ENCODE measurements at places on chromosomes 16 and 17.

- no peak for DNase-seq
These were observed 62.1 kb downstream of the PRKCA start for GRCh38 chr17:66364508-66364907.

- no peak for DNase-seq
These were observed 45.8 kb downstream of the VPS35L start for GRCh38 chr16:19601083-19601976.

DNA sequence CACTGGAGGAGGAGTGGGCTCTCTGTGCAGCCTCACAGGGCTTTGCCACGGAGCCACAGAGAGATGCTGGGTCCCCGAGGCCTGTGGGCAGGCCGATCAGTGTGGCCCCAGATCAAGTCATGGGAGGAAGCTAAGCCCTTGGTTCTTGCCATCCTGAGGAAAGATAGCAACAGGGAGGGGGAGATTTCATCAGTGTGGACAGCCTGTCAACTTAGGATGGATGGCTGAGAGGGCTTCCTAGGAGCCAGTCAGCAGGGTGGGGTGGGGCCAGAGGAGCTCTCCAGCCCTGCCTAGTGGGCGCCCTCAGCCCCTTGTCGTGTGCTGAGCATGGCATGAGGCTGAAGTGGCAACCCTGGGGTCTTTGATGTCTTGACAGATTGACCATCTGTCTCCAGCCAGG lies 3.9 kb downstream of the NXPH3 start:
- DNase-seq: no peak

GRCh38 chr16:63241497-63242028 lies 1205.3 kb upstream of the CDH8 start:
- DNase-seq: no peak

DNA sequence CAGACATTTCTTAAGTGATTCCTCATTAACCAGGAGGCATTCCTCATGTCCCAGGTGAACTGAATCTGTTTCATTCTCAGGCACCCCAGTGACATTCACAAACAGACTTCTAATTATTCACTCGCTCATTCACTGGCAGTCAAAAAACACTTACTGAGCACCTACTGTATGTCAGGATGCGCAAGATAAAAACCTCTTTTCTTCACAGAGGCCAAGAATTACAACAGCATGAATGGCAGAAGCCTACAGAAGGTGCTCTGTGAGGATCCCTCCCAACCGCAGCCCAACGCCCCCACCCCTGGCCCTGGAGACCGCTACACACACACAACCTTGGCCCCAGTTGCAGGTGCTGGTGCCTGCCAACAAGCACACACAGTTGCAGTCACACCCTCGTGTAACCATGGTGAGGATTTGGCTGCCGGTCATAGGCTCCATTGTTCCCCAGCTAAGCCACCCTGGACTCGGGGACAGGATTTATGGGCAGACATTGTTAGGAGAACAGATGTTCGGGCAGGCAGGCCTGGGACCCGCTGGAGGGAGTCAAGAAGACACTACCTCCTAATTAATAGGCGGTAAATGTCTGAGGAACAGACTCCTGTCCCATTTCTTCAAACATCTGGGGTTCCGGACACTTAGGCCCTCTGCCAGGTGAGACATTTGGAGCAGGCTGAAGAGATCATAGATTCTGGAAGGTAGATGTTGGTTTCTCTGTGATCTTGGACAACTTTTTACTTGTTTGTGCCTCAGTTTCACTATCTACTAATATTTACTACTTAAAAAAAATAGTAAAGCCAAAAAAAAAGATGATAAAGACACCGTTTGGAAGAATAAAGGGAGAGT lies 43.2 kb downstream of the CUEDC1 start:
- DNase-seq: no peak

- no peak for DNase-seq
These were observed 67.4 kb downstream of the SLC39A11 start for GRCh38 chr17:73025041-73025560.

DNA sequence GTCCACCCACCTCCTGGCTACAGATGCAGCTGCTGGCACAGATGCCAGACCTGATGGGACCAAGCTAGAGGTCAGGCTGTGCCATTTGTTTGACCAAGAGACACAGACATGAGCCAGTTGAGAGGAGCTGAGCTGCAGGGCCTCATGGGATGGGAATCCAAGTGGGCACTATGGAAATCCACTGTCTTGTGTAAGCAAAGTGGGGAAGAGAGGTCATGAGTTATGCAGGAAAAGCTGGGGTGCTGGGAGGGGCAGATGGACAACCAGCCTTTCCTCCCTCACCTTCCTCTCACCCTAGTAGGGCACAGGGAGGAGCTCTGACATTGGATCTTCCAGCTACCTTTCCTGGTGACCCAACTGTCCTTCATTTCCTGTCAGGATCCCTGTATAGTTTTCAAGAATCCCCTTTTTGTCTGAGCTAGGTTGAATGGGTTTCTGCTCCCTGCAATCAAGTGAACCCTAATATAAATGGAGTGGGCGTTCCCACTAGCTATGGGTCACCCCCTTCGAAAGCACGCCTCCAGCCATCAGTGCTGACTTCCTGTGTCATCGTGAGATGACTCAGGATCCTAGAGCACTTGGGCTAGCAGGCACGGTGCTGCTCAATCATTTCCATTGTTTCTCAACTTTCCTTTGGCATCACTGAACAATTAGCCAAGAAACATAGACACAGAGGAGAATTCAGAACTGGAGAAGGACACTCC lies 13.6 kb downstream of the ATPAF2 start:
- DNase-seq: no peak

GRCh38 chr17:58525239-58525638 lies 10.8 kb upstream of the MTMR4 start:
- no peak for DNase-seq

- no peak for DNase-seq
These were observed 53.8 kb downstream of the PECAM1 start for GRCh38 chr17:64336760-64337413.

- DNase-seq: no peak
These were observed 98.1 kb downstream of the WNT3 start for GRCh38 chr17:46720408-46720807.

DNA sequence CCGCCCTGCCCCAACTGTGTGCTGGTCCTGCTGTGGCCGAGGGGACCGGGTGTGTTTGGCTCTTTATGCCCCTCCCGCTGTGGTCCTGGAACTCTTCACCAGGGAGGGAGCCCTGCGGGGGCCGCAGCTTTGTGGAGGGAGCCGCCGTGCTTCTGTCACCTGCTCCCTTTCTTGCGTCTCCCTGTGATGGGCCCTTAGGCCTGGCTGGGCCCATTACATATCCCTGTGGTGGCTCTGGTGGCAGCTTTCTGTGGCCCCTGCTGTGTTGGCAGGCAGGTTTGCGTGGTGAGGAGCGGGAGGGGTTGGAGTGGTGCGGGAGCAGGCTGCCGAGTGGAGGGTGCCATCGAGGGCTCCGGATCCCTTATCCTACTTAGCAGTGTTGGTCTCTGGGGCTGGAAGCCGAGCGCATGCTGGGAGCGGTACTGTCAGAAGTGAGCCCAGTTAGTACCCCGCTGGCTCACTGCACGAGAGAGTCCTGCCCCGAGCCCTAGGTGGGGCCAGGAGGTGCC lies 60.4 kb downstream of the PDPK1 start:
- DNase-seq: no peak

DNA sequence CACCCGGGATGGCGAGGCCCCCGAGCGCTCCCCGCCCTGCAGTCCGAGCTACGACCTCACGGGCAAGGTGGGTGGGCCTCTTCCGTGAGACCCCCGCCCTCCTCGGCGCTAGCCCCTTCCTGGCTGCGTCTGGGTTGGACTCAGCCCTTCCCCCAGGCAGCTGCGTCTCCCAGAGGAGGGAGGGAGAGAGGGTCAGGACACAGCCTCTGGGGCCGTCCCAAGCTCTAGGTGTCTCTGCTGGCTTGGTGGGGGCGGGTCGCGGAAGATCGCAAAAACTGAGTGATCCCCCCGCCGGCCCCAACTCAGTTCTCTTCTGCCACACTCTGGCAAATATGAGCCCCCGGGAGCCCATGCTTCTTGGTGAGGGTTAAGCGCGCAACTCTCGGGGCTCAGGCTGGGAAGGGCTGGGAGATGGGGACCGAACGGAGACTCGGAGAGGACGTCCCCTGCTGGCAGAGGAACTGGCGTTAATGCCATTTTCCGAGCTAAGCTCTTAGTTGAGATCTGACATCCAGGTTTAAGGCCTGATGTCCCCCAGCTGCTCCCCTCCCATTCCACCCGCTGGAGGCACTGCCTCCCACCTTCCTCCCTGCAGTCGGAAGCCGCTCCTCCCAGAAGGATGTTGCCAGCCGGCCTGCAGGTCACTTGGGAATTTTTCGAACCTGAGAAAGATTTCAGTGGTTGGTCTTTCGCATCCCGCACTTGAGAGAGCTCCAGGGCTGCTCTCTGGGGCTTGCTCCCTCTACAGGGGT lies 419 bp downstream of the RAB37 start:
- DNase-seq: no peak

DNA sequence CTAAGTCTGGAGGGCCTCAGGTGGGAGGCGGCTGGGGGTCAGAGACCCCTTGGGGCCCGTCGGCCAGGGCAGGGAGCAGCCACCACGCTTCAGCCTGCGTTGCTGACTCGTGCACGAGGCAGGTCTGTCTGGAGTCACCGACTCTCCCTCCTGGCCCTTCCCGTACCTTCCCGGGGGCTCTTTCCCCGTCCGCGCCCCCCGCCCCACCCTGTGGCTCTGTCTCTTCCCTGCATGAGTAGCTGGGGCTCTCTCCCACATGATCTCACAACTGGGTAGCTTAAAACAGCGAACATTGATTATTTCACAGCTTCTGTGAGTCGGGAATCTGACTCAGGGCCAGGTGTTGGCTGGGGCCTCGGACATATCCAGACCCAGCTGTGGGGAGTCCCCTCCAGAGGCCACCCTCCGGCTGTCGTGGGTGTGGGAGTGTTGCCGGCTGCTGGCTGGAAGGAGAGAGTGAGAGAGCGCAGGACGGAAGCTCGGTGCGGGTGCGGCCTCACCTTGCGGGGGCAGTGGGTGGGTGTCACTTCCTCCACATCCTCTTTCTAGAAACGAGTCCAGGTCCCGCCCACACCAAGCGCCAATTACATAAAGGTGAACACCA lies 17.3 kb downstream of the BAHCC1 start:
- no peak for DNase-seq

DNA sequence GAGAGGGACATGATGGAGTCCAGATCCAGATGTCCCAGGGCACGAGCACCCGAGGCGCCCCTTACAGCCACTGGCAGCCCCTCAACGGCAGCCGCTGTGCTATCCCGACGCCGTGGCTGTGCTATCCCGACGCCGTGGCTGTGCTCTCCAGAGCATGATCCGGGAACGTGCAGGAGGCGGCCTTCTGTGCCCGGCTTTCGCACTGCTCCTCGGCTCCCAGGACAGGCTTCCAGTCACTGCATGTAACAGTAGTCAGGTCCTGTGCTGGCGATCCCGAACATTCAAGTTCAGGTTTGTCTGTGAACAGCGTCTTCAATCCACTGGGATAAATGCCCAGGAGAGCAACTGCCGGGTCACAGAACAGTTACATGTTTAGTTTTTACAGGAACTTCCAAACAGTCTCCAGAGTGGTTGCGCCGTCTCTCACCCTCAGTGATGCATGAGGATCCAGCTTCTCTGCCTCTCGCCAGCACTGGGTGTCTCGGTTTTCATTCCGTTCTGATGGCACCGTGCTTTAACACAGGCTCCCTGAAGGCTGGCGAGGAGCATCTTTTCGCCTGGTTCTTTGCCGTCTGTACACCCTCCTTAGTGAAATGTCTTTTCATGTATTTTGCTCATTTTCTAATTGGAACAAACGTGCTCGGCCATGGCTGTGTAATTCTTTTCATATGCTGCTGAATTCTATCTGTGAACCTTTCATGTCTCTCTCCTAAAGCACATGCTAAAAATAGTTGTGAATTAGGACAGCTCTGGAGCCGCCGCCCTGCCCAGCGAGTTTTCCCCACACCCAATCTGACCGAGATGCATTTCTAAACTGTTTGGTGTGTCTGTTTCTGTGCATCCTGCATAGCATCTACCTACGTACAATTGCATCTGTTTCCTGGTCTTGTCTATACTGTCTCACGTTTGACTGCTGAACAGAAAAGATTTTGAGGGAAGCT lies 72.6 kb upstream of the METRNL start:
- DNase-seq: no peak

DNA sequence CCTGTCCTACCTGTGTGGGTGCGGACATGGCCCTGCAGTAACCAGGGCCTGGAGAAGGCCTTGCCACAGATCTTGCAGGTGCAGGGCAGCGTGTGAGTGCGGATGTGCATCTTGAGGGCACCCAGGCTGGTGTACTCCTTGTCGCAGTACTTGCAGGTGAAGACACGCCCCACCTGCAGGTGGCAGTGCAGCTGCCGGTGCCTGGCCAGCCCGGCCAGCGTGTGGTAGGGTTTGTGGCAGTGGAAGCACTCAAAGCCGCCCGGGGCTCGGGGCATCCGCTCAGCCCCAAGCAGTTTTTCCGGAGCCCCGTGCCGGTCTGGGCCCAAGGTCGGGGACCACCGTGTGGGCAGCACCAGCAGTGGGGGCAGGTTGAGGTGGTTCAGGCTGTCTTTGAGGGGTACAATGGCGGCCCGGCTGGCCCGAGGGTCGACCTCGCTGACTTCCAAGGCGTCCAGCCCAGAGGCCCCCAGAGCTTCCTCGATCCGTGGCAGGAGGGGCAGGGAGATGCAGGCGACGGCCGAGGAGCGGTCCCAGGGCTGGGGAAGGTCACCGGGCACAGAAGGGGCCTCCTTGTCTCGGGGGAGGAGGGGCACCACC lies 5.1 kb downstream of the SNAI3 start:
- no peak for DNase-seq

DNA sequence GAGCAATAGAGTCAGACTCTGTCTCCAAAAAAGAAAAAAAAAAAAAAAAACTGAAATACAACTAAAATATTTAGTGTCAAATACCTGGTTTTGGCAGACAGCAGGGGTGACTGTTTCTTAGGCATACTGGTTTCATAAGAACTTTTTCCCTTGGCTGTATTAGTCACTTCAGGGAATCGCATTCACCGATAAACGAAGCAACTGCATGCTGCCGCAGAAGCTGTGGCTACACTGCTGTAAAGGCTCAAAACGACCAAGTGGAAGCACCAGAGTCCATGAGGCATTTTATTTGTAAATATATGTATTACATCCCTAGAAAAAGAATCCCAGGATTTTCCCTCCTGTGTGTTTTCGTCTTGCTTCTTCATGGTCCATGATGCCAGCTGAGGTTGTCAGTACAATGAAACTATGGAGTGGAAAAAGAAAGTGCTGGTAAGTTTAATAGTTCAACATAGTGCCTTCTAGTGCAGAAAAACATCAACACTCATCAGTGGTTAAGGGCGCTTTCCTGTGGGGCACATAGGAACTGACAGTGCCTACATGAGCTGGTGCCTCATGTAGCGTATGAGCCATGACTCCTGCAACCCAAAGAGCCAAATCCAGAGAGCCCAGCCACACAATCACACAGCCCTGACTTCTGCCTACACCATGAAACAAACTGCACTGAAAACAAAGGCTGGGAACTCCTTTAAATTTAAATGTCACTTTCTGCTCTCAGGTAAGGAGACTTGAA lies 7.3 kb downstream of the RPS15A start:
- no peak for DNase-seq

- no peak for DNase-seq
These were observed 13.9 kb downstream of the HAGH start for GRCh38 chr16:1812732-1813163.

DNA sequence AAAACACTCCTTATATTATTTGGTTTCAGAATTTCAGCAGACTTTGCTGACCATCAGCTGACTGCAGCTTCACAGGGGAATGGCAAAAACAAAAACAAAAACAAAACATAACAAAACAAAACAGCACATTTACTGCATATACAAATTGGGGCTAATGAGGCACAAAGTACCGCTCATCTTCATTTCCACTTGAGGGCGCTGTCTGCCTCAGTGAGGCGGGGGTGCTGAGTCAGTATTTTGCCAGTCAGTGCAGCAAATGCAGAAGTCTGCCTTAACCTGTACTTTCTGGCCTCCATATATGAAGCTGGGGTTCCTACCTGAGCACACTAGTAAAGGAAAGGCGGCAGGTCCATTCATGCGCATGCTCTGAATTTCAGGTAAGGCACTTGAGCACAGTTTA lies 13.5 kb upstream of the DYNLRB2 start:
- no peak for DNase-seq

Data from anterior cingulate cortex (tissue), 58 donors.